ENCODE measurements at places on chromosomes 1 and 21.
A peak's percentile ranks its signal among the peaks of the same experiment; 100 is the strongest.

- no peak for DNase-seq
Observed at GRCh38 chr1:183926983-183927382, 110.5 kb downstream of the COLGALT2 start.

DNA sequence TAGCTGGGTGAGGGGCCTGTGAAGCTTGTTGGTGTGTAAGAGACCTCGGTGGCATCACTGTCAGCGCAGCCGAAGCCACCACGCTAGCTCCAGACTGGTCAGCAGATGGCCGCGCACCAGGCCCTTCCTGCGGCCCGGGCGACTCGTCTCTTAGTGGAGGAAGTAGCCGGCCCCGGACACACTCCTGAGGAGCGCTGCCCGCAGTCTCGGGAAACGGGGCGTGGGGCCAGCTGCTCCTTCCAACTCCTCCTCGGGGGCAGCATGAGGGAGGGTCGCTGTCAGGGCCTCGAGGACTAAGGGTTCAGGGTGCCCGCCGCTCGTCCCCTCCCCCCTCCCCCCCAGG is 20.4 kb downstream of the H3-3A start:
- peak; percentile 40 for DNase-seq

- no peak for DNase-seq
Observed at GRCh38 chr1:235831148-235831547, 35.6 kb downstream of the LYST start.

GRCh38 chr1:183073320-183073719 is 50.1 kb downstream of the LAMC1 start:
- DNase-seq = no peak

DNA sequence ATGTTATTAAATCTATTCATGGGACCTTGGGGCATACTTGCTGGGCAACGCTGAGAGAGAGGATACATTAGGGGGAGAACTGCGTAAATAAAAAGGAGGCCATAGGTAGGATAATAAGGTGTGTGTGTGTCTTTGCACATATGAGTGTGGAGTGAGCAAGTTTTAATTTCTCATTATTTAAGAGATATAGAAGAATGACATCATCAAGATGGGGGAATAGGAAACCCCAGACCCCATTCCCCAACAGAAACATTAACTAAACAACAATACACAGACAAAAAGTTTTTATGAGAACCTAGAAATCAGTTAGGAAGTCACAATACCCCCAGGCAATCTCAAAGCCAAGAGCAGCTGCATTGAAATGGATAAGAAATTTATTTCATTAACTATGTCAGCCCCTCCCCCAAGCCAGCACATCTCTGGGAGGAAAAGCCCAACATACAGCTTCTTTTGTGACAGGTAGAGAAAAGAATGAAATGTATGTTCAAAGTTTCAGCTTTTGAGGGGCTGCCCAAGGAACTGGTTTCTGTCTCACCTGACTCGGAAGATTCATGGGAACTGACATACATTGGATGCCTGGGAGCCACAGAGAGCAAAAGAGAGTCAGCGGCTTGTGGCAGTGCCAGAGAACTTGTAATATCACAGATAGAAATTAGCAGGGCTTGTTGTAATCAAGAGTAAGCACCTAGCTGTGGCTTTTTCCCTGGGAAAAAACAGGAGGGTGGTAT is 234.3 kb upstream of the NFIA start:
- DNase-seq = no peak

- DNase-seq = no peak
Observed at GRCh38 chr1:51799372-51799771, 79.2 kb downstream of the NRDC start.

DNA sequence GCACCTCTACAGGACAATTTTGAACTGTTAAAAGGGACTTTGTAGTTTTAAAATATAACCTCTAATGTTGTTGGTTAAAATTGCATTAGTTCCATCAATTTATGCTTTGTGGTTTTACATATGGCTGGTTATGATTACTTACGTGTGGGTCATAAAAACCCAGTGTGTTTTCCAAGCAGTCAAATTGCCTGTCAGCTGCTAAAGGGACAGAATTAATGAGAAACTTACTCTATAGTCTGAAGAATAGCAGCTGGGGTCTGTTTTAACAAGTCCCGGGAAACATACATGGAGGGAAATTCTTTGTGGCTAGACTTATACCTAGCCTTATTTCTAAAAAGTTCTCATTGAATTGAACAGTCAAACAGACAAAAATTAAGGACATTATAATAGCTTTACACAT is 820.9 kb upstream of the ADGRL4 start:
- no peak for DNase-seq

GRCh38 chr1:7346070-7346596 is 425.0 kb upstream of the VAMP3 start:
- no peak for DNase-seq

- no peak for DNase-seq
Observed at GRCh38 chr1:12542138-12542465, 75.9 kb downstream of the DHRS3 start.

GRCh38 chr1:193552274-193552673 is 365.9 kb upstream of the B3GALT2 start:
- DNase-seq = no peak

DNA sequence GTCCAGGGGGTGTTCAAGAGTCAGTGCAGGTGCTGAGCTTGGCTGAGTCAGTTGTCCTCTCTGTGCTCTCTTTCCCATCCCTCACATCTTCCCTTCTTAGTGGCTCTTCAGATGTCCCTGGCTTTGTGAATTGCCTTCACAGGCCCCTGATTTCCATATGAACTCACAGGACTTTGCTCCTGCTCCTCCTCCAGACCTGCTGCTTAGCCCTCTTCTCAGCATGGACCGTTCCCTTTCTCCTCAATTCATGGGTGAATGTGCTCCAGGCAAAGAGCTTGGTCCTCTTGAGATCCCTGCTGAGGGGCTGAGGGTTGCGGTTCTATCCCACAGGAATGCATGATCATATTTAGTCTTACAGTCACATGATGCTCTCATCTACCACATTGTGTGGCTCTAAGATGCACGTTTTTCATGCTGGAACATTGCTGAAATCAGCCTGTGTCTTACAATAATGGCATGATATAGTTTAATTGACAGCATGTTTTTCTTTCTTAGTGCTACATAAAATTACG is 30.5 kb downstream of the CACNA1E start:
- no peak for DNase-seq

GRCh38 chr1:55179177-55179835 is 35.9 kb downstream of the USP24 start:
- DNase-seq = no peak

DNA sequence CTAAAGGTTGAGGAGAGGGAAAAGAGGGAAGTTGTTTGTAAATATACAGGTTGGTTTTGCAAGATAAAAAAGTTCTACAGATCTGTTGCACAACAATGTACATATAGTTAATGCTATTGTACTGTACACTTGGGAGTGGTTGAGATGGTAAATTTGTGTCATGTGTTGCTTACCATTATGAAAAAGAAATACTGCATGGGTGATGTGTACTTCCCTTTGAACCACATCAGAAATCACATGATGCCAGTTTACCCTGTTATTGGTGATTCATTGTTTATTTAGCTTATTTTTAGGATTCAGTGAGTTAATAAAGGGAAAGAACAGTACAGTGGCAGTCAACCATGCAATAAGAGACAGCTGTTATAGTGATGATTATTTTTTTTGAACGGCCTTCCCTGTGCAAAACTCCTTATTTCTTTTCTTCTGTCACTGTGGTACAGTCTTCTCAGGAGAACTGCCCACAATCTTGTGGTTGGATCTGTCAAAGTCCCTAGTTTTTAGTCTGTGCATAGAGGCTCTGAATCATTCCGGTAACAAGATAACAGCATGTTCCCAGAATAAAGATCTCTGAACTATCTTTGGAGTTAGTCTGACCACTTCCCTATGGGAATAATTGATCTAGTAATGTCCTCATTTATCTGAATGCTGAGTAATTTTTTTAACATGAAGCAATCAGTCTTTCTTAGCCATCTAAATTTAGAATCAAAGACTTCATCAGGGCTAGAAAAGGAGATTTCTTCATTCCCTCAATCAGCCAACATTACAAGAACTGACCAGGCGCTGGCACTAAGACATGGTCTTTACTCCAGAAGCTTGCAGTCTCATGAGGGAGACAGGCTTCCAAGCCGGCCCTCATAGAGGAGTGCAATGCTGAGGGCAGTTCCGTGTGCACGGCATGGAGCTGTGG is 84.2 kb downstream of the SH3GLB1 start:
- no peak for DNase-seq

DNA sequence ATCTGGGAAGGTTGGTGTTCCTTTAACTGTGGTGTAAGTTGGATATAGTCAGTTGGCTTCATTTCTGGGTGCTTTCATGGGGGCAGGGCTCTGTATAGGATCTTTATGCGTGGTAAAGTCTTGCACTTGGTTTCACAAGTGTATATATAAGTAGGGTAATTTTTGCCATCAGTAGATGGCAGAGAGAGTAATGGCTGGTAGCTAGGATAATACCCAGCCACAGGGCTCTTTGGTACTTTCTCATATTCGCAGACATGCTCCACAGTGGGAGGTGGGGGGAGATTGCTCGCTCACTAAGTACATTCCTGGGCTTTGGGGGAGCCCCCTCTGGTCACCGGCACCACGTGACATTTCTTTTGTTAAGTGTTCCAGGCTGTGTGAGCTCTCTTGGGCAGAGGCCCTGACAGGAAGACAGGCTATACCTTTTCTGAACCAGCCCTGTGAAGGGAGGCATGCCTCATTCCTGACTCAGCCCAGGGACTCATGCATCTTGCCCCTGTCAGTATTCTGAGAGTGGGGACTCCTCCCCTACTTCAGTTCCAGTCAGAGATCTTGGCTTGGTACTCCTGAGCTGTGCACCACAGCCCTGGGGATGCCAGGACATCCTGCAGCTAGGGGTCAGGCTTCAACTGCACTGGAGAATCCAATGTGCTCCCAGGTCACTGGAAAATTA is 37.6 kb downstream of the FCRL2 start:
- no peak for DNase-seq

- DNase-seq = no peak
Observed at GRCh38 chr1:29592731-29593130, 356.4 kb downstream of the PTPRU start.

GRCh38 chr1:175269151-175269550 is 76.6 kb upstream of the KIAA0040 start:
- no peak for DNase-seq

DNA sequence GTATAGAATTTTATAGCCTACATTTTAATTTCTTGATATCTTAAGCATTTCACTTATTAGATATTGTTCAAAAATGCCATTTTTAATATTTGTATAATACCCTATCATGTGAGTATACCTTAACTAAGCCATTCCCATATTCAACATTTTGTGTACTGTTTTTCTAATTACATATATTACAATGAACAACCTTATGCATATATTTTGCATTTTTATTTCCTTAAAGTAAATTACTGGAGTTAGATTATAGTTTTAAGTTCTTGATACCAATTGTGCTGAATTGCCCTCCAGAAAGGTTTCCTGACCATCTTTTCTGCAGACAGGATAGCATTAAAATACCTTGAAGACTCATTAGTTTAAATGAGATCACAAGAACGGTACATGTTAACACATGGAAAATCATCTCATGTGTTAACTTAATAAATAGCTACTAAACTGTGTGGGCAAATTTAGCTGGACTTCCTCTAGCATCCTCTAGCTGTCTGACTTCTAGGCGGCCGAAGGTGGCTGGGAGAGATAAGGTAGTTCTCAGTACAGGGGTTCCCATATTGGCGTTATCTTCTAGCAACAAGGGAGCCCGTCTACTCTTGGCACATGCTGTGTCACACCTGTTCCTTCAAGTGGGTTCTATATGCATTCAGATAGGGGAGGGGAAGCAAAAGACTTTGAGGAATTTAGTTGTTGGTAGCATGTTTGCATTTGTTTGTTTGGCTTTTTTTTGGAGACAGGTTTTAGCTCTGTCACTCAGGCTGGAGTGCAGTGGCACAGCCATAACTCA is 8.9 kb downstream of the DCLRE1B start:
- no peak for DNase-seq

DNA sequence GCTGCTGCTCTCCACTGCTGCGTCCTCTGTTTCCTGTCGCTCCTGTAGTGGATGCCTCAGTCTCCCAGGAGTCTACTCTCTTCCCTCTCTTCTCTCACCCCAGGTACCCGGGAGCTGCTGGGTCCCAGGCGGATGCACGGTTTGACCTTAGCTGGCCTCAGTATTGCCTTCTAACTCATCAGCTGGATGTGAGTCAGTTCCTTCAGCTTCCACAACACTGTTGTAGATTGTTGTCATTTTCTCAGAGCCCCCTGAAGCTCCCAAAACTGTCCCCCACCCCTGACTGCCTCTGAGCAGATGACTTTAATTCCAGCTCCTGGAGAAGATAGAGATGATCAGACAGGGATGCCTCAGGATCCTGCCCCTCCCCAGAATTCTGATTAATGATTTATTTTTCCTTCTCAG is 7.2 kb downstream of the CNIH3 start:
- no peak for DNase-seq

DNA sequence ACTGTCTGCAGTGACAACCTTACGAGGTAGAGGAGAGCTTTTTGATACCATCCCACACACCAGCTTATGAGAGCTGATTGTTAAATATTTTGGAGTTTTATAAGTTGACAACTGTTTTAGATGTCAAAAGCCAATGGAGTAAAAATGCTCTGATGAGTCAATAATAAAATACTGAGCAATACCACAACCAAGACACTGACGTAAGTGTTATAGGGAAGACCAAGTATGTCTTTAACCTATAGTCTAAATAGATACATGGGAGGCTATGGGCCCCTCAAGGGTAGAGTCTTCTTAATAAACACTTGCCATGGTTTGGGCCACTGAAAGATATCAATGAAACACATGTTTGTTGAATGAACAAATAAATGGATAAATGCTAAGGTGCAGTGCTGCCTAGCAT is 49.2 kb downstream of the DUSP10 start:
- no peak for DNase-seq

DNA sequence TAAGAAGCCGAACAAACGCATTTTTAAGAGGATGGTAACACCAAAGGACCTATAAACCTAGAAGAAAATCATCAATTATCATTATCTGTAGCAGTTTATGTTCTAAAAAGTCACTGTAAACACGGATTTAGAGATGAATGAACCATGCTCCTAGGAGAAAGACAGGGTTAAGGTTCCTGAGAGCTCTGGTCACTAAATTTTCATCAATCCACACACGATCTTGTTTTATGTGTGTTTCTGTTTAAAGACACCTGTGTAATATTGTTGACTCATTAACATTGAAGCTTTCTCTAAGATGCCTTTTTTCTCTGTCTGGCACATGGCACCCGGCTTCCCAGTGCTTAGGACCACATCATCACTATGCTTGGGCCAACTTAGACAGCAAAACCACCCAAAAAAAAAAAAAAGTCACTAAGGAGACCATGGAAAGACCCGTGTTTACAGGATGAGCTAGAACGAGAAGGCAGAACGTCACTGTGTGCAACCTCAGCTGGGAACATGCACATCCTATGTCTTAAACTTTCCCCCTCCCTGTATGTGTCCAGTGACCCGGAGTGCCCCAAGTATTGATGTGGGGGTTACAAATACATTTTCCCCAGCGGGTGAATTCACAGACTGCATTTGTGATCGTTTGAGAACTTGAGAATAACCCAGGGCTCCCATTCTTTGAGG is 55.8 kb upstream of the PDE9A start:
- no peak for DNase-seq

All from occipital lobe (tissue), 3 donors.